Stimulated activated naive CD8-positive, alpha-beta T cell treated with anti-CD3 and anti-CD28 coated beads, Interleukin-15, amount 100 ng/mL, for 72 hours (primary cell): ENCODE measurements at places on chromosomes 13 and 19.

- DNase-seq = no peak
These were observed 62.6 kb downstream of the MLLT1 start for GRCh38 chr19:6216996-6217751.

DNA sequence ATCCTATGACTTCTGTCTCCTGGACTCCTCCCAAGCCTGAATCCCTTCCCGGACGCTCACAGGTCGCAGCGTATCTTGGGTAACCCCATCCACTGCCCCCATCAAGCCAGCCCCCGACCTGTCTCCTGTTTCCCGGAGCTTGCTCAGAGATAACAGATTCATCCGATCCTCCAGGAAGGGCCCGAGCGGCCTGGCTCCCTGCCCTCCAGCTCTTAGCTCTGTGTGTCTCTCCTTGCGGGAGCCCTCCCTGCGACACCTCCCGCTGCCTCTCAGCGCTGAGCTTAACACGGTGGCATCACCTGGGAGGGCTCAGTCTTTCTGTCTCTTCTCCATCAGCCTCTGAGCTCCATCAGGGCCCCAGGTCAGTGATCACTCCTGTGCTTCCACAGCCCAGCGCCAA, 4.3 kb upstream of the TMEM255B start:
- DNase-seq = no peak

DNA sequence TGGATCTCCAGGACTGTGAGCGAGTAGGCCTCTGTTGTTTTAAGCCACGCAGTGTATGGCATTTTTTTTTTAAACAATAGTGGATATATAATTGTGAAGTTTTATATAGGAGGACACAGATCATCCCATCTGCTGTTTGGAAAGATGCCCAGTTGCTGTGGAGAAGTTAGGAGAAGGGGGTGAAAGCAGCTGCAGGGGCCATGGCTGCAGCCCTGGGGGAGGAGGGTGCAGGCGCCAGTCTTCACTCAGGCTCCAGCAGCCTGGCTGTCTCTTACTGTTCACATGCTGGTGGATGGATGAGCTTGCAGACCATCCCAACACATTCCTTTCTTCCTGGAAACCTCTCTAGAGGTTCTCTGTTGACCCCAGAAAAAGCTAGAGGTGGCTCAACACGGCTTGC, 242.3 kb downstream of the TEX29 start:
- no peak for DNase-seq

- DNase-seq = no peak
These were observed 21.2 kb downstream of the SULT2B1 start for GRCh38 chr19:48573163-48573505.
